Kidney glomerular epithelial cell (primary cell): ENCODE measurements at places on chromosomes 3 and 15.

GRCh38 chr15:99247062-99247461 is 2.3 kb downstream of the TTC23 start:
- no peak for DNase-seq

DNA sequence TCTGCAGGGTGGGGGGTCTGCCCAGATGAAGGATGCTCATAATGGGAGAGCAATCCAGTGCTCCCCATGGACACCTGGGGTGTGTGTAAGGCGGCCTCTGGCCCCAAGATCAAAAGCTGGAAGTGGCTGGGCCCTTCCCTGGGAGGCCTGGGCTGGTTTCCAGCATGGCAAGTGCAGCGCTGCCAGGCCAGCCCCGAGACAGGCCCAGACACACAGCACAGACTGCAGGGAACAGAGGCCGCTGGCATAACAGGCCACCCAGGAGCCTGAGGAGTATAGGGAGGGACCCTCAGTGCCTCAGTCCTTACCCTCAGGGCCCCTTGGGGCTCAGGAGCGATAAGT is 10.0 kb downstream of the ITPKA start:
- DNase-seq: no peak

DNA sequence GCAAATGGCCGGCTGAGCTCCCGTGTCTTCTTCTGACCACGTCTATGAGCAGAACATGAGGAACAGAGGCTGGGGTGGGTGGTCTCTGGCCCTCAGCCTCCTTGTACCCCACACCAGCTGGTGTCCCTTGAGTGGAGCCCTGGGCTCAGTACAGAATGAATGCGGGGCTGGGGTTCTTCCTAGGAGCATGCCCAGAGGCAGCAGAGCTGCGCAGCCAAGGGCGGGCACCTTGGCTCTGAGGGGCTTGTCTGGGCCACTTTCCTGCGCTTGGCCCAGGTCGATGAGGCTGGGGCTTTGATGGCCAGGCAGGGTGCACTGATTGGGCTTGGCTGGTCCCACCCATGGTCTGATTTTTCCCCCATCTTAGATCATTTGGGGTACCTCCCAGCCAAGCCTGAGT is 6.4 kb downstream of the SCN5A start:
- no peak for DNase-seq

DNA sequence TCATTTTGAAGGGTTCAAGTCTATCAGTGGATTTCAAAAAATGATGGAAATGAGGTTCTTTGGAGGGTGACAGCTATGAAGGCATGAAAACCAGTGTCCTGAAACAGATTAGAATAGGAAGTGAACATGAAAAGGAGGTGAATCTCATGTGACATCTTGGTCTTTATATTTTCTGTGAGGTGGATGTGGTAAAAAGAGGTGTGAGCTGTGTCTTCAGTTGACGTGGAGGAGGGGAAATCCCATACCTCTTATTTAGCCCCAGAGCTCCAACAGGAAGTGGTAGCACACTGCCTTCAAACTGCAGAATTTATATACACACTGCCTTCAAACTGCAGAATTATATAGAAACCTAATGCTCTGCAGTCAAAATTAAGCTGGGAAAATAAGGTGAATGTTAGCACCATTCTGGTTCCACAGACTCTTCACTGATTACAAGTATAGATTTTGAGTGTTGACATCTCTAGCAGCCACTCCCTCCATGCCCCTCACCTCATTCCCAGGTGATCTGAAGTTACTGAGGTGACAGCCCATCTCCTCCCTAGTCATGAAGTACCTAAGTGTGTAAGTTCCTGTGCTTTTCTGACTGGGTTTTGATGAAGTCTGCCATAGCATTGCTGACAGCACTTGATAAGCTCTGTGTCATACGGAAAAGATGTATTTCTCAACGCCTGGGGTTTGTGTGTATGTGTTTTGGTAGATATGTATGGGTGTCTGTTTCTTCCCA is 2.7 kb downstream of the RAB8B start:
- DNase-seq: no peak

- DNase-seq: peak; percentile 68
Observed at GRCh38 chr3:134373271-134374104, 759 bp downstream of the AMOTL2 start.

- peak; percentile 64 for DNase-seq
Observed at GRCh38 chr3:113736548-113737089, 9.4 kb downstream of the NAA50 start.

- DNase-seq: no peak
Observed at GRCh38 chr15:31399544-31400171, 73.0 kb downstream of the KLF13 start.

- DNase-seq: no peak
Observed at GRCh38 chr15:83398626-83399025, 48.5 kb upstream of the SH3GL3 start.

- DNase-seq: no peak
Observed at GRCh38 chr15:81752546-81752942, 293.3 kb downstream of the MEX3B start.

GRCh38 chr3:115996420-115997108 is 373.3 kb downstream of the GAP43 start:
- peak; percentile 98 for DNase-seq

DNA sequence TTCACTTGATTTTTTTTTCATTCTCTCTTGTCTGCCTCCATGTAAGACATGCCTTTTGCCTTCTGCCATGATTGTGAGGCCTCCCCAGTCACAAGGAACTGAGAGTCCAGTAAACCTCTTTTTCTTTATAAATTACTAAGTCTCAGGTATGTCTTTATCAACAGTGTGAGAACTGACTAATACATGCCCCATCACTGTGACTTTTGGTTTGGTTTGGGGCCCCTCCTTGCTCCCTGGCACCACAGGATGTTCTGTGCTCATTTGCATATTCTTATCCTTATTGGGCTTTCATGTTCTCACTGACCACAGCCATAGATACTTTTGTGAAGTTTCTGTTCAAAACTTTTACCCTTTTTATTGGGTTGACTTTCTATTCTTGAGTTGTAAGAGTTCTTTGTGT is 3.8 kb upstream of the PRR20G start:
- no peak for DNase-seq

- no peak for DNase-seq
Observed at GRCh38 chr15:90358124-90359033, 6.3 kb downstream of the ZNF774 start.

DNA sequence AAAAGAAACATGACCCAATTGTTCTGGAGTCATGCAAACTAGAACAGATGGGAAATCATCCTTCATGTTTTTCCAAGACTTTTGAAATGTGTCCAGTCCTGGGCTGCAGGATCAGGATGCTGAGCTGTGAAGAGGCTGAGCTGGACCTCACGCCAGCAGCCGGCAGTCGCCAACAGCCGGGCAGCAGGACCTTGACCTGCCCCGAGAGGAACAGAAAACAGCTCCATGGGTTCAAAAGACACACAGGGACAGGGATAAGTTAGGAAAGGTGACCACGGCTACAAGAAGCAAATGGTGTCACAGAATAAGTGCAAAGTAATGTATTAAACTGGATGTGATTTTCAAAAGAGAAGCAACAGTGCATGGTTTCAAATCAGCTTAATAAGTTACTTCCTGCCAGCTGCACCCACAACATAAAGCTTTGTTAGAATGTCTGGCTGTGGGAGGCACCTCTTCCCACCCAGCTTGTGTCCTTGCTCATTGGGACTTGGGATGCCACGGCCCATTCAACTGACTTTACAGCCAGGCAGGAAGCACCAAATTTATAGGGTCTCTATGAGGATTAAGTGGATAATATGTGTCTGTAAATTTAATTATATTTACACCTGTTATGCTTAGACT is 266.4 kb downstream of the GABRG3 start:
- no peak for DNase-seq

DNA sequence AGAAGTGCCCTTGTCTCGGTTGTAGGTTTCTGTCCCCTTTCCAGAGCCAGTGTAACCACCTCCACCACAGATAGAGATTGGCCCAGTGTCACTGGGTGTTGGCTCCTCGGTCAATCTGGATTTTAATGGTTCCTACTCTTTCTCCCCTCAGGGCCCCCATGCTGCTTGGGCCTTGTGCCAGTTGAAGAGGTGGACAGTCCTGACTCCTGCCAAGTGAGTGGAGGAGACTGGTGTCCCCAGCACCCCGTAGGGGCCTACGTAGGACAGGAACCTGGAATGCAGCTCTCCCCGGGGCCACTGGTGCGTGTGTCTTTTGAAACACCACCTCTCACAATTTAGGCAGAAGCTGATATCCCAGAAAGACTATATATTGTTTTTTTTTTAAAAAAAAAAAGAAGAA is 75.2 kb downstream of the BOC start:
- DNase-seq: no peak

GRCh38 chr15:81279621-81280485 is 44.1 kb downstream of the STARD5 start:
- DNase-seq: peak; percentile 77

- DNase-seq: no peak
Observed at GRCh38 chr3:184016169-184016570, 1.5 kb downstream of the ABCC5 start.

DNA sequence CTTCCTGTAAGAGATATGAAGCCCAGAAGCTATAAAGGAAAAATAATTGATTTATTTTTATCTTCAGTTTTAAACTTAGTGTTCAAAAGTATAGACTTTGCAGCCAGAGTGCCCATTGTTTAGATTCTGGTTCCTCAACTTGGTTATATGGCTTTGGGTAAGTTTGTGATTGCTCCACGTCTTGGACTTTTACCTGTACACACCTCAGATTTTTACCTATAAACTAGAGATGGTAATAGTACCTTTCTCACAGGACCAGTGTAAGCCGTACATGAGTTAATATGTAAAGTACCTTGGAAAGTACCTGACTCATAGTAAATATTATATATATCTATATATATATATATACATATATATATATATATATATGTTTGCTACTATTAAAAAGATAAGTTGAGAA is 283.8 kb downstream of the RAP2B start:
- no peak for DNase-seq

DNA sequence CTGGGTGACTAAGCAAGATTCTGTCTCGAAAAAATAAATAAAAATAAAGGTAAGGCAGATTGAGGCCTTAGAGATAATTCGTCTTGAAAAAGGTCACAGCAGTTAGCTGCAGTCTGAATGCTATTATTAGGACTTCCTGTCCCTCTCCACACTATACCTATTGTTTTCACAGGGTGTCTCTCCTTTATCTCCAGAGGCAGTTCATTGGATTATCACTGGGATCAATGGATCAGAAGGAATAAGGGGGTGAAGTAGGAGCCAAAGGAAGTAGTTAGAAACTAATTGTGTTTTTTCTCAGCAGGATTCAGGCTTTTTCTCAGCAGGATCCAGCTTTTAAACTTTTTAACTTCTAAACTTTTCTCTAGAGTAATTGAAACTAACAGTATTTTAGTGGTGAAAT is 326.9 kb downstream of the IL5RA start:
- no peak for DNase-seq
